Activated naive CD8-positive, alpha-beta T cell treated with anti-CD3 and anti-CD28 coated beads for 36 hours (primary cell): ENCODE measurements at places on chromosomes 2 and 18. TPM values are rescaled to one million over a fixed set of nuclear protein-coding genes. Genes with fewer than 3 reads are reported as not detected.
A peak's percentile ranks its signal among the peaks of the same experiment; 100 is the strongest.

Gene RAB3GAP1
- total RNA-seq: 28.8 TPM

Gene CSRNP3
- total RNA-seq: not detected

Gene SERPINB11
- total RNA-seq: not detected

Gene WDCP
- total RNA-seq: 20.9 TPM

Gene NCKAP1
- 1.2 TPM for total RNA-seq

Gene MOCOS
- 0.16 TPM for total RNA-seq

Gene CRYBA2
- total RNA-seq: not detected

DNA sequence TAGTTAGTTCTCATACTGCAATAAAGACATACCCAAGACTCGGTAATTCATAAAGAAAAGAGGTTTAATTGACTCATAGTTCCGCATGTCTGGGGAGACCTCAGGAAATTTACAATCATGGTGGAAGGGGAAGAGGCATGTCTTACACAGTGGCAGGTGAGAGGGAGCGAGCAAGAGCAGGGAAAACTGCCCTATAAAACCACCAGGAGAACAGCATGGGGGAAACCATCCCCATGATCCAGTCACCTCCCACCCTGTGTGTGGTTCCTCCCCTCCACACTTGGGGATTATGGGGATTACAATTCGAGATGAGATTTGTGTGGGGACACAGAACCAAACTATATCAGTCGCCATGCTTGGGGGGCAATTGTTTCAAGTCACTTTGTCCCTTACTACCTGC lies 1.1 kb upstream of the SSB start:
- DNase-seq: no peak

DNA sequence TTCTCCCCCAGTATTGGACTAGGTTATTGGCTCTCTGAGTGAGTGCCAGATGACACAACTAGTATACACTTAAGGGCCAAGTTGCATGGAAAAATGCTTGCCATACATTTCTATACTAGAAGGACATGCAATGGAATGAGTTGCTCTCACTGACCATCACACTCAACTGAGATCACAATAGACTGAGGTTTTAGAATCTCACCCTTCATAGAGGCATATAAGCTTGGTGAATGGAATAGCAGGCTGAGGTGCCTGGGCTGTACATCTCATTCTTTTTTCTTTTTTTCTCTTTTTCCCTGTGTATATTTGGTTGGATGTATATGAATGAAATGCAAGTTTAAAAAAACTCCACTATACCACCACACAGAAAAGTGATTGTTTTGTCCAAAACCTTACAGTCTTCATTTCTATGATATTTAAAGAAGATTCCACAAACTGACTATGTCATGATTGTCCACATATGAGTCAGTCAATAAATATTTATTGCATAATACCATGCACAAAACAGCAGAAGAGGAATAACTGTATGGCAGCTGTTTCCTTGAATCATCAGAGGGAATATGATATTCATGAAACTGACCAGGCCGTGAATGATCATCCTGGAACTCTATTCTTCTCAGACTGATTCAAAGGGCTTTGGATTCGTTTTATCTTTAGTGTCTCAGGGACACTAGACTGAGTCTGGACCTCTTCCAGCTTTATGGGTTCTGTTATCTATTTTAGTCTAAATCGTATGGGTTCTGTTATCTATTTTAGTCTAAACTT lies 122.6 kb upstream of the STK17B start:
- DNase-seq: no peak

GRCh38 chr2:69437751-69438154 lies 518 bp upstream of the NFU1 start:
- no peak for DNase-seq

GRCh38 chr2:189157456-189157855 lies 22.1 kb downstream of the COL5A2 start:
- no peak for DNase-seq

DNA sequence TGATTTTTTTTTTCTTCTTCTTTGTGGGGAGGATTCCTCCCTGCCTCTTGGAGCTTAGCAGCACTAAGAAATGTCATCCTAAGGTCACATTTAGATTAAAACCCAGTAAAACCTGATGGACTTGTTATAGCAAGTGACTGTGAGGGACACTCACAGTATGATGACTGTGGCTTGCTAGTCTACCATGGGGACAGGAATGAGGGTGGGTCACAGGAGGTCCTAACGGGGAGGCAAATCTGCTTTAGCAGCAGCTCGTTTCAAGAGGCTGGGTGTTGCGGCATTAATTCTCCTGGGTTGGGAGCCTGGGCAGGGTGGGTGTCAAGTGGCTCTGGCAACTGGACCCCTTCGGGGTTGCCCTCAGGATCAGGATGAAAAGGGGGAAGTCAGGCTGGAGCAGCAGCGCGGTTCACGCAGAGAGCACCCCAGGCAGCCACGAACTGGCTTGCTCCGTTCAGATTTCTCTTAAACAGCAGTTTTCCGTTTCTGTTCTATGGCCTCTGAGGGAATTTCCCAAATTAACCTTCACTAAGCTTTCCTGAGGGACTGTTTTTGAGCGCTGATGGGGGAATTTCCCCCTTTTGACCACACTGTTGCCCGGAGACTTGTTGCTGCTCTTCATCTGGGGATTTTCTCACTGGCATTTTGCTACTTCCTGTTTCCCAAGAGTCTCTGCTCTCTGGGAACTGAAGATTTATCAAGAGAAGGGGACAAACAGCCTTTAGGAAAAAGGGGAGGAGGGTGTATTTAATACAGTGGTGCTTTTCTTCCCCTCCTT lies 59.8 kb upstream of the PELI1 start:
- DNase-seq: peak; percentile 48

DNA sequence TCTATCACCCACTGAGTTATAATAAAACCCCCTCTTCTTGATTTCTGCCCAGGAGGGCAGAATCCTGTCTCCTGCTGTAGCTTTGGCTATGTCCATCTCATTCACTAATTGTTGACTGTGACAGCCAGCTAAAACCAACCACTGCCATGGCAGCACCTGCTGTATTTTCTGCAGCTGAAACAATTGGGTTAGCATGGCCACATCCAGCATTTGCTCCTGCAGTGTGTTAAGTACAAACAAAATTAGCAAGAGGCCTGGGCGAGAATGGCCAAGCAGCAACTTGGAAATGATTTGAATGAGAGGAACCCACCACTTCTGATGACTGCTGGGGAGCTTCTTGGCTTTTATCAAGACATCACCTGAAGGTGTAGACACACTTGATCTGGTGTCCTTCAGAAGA lies 89.4 kb upstream of the LRRTM1 start:
- no peak for DNase-seq

GRCh38 chr2:238969857-238970256 lies 122.0 kb downstream of the TWIST2 start:
- DNase-seq: no peak

DNA sequence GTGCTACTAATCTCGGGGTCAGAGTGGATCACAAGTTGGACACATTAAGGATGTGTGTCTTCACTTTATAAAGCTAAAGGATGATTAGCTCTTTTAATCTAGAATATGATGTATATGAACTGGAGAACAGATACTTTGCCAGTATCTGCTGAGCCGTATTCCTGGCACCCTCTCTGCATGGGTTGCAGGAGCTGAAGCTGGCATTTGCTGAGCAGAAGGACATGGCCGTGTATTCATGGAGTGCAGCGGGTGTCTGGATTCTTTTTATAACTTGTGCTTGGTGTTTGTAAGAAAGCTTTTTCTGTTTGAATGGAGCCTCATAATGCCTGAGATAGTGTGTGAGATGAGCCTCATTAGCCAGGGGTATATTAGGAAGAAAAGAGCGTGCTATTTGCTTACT lies 103.9 kb upstream of the MCFD2 start:
- no peak for DNase-seq

DNA sequence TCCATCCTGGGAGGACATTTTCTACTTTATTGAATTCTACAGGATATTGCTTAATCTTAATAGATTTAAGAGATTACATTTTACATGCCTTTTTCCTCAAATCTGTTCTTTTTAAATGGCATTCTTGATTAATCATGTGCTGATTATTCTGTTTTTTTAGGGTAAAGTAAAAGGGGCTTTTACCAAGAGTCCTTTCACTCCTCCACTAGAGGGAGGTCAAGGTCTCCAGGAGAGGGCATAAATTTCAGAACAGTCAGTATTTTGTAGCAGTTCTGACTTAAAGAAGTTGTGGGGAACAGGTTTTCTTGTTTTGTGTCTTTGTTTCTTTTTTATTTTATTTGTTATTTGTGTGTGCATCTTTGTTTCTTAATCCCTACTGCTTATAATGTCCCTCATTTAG lies 25.4 kb downstream of the WDR75 start:
- DNase-seq: no peak

- DNase-seq: no peak
These were observed 186.4 kb downstream of the PIK3C3 start for GRCh38 chr18:42141439-42141838.
